Jurkat, Clone E6-1 (cell line): ENCODE measurements at places on chromosomes 1 and 21.

- DNase-seq = no peak
Observed at GRCh38 chr1:233673947-233674431, 60.1 kb downstream of the KCNK1 start.

GRCh38 chr1:18001725-18002124 is 105.9 kb upstream of the IGSF21 start:
- DNase-seq = no peak

- no peak for DNase-seq
Observed at GRCh38 chr1:91015794-91016550, 5.9 kb downstream of the ZNF644 start.

GRCh38 chr1:85629532-85629920 is 49.0 kb downstream of the CCN1 start:
- DNase-seq = no peak

DNA sequence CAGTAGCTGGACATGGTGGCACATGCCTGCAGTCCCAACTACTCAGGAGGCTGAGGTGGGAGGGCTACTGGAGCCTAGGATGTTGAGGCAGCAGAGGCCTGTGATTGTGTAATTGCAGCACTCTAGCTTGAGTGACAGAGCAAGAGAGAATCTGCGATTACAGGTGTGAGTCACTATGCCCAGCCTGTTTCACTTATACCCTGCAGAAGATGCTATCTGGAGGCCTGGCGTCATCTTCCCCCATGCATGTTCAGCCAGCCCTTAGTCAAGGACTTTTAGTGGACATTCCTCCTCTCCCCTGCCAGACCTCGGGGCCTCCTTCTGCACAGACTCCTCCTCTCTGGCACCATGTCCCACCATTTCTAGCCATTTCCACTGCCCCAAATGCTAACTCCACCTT is 36.3 kb upstream of the RCC2 start:
- DNase-seq = no peak

- DNase-seq = peak; percentile 23
Observed at GRCh38 chr1:101820071-101820470, 176.7 kb downstream of the OLFM3 start.

- no peak for DNase-seq
Observed at GRCh38 chr1:56403321-56403720, 176.0 kb downstream of the PLPP3 start.

GRCh38 chr21:33660406-33660805 is 18.1 kb downstream of the ITSN1 start:
- no peak for DNase-seq

GRCh38 chr21:39321424-39321823 is 8.0 kb upstream of the BRWD1 start:
- DNase-seq = no peak

GRCh38 chr1:24107462-24108138 is 4.3 kb downstream of the MYOM3 start:
- no peak for DNase-seq

DNA sequence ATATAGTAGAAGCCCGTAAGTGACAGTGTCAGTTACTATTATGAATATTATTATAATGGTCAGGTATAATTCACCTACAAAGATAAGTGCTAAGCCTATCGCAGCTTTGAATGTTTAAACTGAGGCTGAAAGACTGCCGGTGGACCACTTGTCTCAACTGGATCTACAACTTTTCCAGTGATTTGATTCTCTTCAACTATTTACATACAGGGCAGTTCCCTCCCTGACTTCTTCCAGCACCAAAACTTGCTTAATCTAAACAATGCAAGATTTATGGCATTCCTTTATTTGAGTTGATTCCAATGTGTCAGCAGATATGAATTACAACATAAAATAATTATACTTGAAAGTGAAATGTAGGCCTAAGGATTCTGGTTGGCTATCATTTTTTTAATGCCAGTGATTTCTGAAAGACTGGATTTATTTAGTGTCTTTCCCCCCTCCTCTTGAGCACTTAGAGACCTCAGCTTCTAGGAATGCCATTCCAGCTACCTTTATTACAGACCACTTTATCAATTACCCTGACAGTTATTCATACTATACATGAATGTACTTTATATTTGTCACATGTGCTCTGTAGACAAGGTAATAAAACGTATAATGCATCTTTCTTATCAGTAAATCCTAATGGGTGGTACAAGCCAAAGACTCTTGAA is 153.3 kb upstream of the C8B start:
- no peak for DNase-seq

- no peak for DNase-seq
Observed at GRCh38 chr1:167013108-167013929, 24.2 kb downstream of the MAEL start.

- no peak for DNase-seq
Observed at GRCh38 chr1:5111581-5111980, 457.2 kb downstream of the AJAP1 start.

DNA sequence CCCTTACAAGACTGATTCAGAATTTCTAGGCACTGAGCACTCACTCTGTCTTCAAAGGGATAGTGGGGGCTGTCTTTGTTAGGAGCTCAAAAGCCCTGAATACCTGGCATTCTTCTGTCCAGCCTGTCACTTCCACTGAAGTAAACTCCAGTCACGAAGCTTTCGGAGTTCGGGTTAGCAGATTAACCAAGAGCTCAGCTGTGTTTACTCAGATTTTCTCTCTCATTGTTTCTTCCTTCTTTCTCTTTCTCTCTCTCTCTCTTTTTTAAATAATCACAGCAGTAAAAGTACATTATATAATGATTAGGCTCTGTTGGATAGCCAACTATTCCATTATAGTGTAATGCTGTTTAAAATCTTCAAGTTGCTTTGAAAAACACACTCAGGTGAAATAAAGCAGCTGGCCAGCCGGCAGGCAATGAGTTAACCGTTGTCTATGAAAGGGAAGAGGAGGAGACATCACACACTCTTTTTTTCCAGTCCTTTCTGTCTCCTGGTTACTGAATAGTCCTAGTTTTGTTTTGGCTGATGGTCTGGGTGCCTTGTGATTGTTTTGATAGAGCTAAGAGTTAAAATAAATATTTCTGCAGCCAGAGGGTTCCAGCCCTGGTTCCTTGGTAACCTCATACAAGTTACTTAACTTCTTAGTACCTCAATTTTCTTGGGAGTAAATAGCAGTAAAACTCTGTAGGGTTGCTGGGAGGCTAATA is 89.8 kb downstream of the ADSS2 start:
- DNase-seq = no peak

GRCh38 chr1:3711381-3711779 is 40.9 kb upstream of the CCDC27 start:
- no peak for DNase-seq
